ENCODE measurements at places on chromosomes 13 and 19.

DNA sequence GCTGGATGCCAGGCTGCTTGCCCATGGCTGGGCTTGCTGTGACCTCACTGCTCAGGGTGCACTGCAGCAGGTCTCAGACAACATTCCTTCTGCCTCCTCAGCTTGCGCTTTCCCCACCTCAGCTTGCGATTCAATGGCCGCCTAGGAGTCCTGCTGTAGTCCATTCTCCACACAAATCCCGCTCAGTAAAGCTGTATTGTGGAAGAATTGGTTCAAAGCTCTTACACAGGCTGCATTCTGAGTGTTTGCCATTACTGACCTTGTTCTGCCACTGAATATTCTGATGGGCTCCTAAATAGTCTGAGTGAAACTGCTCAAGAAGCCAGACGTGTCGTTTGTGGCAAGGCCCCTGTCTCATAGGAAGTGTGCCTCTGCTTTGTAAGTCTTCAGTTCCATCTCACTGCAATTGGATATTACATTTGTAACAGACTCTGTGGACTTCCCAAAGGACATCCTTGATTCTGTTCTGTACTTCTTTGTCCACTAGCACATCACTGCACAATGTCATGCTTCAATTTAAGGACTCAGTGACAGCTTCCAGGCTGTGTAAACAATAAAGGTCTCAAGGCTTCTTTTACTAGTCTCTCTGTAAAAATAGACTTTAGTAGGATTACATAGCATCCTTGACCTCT is 49.8 kb downstream of the KATNAL1 start:
- no peak for DNase-seq

- peak; percentile 83 for DNase-seq
These were observed at the start of gene ZNF726 for GRCh38 chr19:23914402-23915286. Gene ZNF726, plus strand, starts transcription at chr19:23914886. Its CDS starts 109 bp downstream, at chr19:23914995.

DNA sequence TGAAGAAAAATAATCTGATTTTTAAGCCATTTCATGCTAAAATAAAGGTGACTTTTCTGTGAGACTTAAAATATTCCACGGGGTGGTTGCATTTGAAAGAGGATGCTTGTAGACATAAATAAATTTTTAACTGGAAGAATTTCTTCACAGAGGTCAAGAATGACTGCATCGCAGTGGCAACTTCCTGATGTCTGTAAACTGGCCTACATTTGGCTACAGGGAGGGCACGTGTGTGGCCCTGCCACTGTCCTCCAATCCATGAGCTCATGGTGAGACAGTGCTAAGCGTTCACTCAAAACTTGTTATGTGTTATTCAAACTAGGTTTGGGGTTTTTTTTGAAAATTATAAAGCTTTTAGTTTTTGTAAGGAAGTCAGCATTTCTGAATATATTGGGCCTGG is 1089.3 kb downstream of the EFNB2 start:
- no peak for DNase-seq

DNA sequence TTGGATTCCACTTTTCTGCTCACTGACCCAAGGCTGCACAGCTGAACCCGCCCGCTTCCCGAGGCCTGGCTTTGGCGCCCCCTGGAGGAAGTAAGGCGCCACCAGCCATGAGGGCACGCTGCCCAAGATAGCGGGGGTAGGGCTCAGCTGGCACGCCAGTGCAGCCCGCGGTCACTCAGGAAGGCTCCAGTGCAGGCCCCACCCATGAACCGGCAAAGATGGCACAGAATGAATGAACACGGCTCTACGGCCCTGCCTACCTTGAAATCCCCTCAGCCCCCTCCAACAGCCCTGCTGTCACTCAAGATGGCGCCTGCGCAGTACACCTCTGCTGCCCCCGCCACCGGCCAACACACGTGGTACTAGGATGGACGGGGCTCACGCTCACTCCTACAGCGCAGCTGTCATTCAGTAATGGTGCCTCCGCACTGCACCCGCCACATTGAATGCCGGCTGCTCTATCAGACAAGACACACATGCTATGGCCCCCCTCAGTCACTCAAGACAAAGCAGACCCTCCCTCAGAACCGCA is 3.0 kb downstream of the PEG3 start:
- peak; percentile 74 for DNase-seq

- no peak for DNase-seq
These were observed 209.9 kb downstream of the TUBA3C start for GRCh38 chr13:18971576-18972219.

- DNase-seq: no peak
These were observed 332.1 kb upstream of the DACH1 start for GRCh38 chr13:72198967-72199560.

- peak; percentile 73 for DNase-seq
These were observed 67.1 kb downstream of the KDM4B start for GRCh38 chr19:5035793-5036697.

DNA sequence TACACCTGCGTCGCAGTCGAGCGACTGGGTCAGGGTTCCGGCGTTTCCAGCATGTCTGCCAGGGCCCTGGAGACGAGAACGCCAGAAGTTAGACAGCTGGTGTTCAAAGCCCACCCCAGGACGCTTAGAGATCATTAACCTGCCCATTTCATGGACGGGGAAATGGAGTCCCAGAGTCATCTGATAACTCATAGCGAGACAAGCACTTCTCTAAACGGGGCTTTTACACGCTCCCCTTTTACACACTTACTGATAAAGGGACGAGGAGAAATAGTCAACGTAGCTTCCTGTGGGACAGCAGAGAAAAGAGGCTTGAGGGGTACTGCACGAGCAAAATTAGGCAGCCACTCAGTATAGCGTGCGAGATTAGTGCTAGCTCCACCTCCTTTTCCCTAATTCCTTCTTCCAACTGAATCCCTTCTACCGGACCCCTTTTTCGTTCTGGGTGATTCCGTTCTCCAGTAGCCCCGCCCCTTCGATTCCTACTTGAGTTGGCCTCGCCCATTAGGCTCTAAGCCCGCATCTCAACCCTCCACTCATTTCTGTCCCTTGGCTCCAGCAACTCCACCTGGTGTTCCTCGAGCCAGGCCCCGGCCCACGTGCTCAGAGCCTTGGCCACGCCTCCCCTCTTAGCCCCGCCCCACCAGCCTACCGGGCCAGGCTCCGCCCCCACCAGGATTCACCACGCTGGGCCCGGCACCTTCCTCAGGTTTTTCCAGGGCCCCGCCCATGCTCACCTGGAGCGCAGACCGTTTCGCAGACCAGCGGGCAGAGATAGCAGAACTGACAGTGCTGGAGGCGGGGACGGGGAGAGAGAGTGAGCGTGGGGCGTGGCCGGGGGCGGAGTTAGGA is 3.7 kb downstream of the HRC start:
- no peak for DNase-seq

GRCh38 chr13:79999601-80000000 is 341.3 kb downstream of the SPRY2 start:
- DNase-seq: no peak

- no peak for DNase-seq
These were observed 37.8 kb upstream of the GRTP1 start for GRCh38 chr13:113401452-113402415.

DNA sequence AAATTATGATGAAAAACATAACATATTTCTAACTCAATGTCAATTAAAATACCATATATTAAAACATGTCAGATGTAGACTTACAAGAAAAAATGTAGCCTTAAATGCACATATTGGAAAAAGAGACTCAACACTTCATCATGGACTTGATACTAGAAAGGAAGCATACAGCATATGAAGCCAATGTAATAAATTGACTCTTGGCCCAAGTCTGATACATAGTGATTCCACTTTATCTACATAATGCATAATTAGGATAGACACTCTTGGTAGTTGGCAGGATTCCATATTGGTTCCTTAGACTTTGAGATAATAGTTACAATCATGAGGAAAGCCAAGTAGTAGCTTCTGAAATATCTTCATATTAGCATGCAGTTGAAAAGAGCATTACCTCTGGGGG is 1067.0 kb downstream of the PCDH17 start:
- DNase-seq: no peak

GRCh38 chr13:91280801-91281200 is 66.7 kb upstream of the MIR17HG start:
- no peak for DNase-seq

- DNase-seq: no peak
These were observed 222.8 kb downstream of the POSTN start for GRCh38 chr13:37375724-37376123.

GRCh38 chr13:59809564-59809963 is 354.2 kb downstream of the DIAPH3 start:
- DNase-seq: no peak

DNA sequence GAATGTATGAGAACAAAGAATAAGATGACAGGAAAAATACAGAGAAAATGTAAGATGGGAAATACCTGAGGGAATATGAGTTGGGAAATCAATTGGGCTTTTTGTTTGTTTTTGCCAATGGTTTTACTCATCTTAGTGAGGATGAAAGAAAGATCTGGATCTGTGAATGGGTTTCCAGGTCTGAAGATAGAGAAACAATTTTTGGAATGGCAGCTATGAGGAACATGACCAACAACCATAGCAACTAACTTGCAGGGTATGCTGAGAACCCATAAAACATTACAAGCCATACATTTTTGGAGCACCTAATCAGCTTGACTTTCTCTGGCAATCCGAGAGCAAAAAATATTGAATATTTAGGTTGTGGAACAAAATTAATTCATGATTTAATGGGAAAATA is 290.0 kb downstream of the KCTD12 start:
- no peak for DNase-seq

GRCh38 chr13:74040200-74040599 is 94.0 kb downstream of the KLF12 start:
- DNase-seq: no peak

- DNase-seq: no peak
These were observed 32.1 kb downstream of the CYP4F22 start for GRCh38 chr19:15540435-15540834.

- DNase-seq: no peak
These were observed 8.8 kb downstream of the ELOF1 start for GRCh38 chr19:11550265-11550664.

Data from occipital lobe (tissue), 3 donors.